Fibroblast of upper back skin (primary cell): ENCODE measurements at places on chromosomes 11 and 22.
A peak's percentile ranks its signal among the peaks of the same experiment; 100 is the strongest.

GRCh38 chr22:44390613-44390970 is 77.8 kb upstream of the SHISAL1 start:
- DNase-seq = no peak

DNA sequence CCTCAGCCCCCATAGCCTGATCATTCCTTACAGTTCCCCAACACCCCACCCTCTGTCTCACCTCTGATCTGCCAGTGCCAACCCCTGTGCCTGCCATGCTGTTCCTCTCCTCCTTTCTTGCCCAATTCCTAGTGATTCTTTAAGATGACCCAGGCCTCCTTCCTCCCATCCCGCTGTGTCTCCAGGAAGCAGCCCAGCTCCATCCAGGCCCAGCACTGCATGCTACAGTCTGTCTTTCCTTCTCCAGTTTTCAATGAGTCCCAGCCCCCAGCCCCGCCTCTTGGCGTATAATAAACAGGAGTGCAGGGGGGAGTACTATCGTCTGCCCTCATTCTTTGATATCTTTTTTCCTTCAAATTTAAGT is 12.3 kb downstream of the LTBP3 start:
- DNase-seq = no peak

GRCh38 chr11:118437208-118438125 is 1.2 kb downstream of the KMT2A start:
- peak; percentile 30 for DNase-seq

DNA sequence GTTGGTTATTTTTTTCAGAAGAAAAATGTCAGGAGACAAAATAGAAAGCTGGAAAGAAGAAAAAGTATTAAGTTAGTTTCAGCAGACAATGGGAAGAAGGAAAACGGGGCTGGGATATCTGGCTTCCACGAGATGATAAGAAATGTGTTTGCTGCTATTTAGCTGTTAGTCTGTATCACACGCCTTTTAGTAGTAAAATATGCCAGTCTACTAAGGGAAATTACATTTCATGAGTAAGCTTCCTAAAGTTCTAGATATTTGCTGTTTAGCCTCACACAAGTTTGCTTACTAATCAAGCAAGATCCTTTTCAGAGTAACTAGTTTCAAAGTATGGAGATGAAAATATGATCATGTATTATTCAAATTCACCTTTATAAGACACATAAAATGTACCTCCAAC is 1.5 kb downstream of the OR51B4 start:
- no peak for DNase-seq

DNA sequence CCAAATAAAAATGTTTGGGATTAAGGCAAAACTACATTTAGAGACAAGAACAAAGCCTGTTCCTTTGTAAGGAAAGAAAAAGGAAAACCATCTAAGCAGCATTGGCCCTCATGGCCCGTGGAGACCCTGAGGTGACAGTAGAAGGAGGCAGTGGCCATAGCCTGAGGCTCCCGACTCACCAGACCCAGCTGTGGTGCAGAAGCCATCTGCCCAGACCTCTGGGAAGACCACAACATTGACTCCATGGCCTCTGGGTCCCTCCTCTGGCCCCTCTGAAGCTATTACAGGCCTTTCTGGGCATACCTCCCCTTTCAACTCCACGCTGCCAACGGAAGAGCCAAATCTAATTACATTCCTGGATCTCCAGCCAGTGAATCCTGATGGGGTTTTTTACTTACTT is 6.4 kb downstream of the PRAME start:
- DNase-seq = no peak

GRCh38 chr22:25362883-25363240 is 143.4 kb downstream of the CRYBB2 start:
- DNase-seq = no peak

- DNase-seq = peak; percentile 62
Measured at GRCh38 chr22:38572065-38572464, 2.1 kb upstream of the DMC1 start.

GRCh38 chr11:33633251-33634003 is 67.2 kb downstream of the C11orf91 start:
- peak; percentile 72 for DNase-seq

DNA sequence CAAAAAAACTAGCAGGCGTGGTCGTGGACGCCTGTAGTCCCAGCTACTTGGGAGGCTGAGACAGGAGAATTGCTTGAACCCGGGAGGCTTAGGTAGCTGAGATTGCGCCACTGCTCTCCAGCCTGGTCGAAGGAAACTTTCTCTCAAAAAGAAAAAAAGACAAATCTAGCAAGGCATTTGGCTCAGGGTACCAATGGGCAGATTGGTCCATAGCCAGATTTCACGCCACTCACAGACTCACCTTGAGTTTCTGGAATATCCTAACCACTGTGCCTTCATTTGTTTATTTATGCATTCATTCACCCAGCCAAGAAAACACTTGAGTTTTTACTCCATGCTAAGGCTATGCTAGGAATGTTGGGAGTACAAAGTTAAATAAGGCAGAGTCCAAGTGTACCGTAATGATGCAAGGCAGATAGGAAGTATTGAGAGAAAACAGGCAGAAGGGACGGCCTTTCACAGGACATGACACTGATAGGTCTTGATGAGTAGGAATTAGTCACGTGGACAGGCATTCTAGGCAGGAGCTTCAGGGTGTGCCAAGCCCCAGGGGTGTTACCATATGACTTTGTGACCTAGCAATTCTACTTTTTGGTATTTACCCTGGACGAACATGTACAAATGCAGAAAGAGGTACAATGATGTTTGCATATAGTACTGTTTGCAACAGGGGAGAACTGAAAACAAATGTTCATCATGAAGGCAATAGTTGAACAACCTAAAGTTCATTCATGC is 3.0 kb upstream of the PACSIN3 start:
- peak; percentile 61 for DNase-seq

- no peak for DNase-seq
Measured at GRCh38 chr11:30281476-30282288, 41.2 kb upstream of the ARL14EP start.

GRCh38 chr11:106224172-106224571 is 146.7 kb downstream of the AASDHPPT start:
- no peak for DNase-seq

DNA sequence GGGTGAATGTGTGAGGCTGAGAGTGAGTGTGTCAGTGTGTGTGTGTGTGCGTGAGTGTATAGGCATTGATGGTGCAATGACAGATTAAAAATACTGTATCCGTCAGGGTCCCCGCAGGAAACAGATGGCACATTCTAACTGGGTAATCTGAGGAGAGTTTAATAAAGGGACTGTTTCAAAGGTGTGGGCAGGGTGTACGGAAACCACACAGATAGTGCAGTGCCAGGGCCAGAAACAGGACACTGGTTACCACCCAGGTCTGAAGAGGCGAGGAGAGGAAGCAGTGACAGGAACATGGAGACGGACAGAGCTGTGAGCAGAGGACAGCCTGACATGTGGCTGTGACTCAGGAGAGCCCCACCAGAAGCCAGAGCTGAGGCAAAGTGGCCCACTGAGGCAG is 16.5 kb downstream of the P2RX3 start:
- DNase-seq = no peak

GRCh38 chr11:10087186-10087922 is 206.7 kb downstream of the SBF2 start:
- no peak for DNase-seq

DNA sequence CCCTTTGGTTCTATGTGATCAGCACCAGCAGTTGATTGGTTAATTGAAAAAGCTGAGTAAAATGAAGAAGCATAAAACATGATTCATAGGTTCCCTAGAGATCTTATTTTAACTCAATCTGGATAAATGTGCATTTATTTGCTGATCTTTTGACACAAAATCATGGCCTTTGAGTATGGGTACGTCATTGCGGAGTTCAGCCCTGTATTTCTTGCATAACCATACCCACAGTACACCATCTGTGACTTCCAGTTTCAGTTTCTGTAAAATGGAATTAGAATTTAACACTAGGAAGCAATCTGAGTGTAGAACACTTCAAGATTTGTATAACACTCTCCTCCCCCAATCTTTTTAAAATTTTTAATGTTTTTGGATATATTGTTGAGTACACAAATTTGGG is 358.2 kb downstream of the DDX10 start:
- DNase-seq = no peak

DNA sequence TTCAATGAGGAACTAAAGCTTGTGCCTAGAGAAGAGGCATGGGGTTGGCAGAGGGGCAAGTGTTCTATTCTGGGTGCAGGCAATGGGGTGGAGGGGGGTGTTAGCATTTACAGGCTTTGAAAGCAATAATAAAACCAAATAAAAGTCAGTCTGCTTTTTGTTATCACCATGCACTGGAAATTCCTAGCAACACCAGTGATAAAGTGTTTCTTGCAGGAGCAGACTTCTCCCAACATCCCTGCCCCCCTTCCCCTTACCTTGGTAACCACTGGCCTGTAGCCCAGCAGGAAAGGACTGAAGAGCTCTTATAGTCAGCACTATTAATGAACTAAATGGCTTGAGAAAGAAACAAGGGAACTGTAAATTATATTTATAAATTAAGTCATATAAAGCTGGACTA is 65.2 kb upstream of the SESN3 start:
- DNase-seq = no peak

- DNase-seq = no peak
Measured at GRCh38 chr22:26789951-26790350, 132.6 kb downstream of the MIAT start.
